ENCODE measurements at places on chromosomes 16 and 17. TPM values are rescaled to one million over a fixed set of nuclear protein-coding genes. Genes with fewer than 3 reads are reported as not detected.

Gene NUBP1
- total RNA-seq, result 34.3 TPM

Gene EVPL
- 0.16 TPM for total RNA-seq

Gene CES3
- total RNA-seq, result 10.9 TPM

Gene ASIC2
- not detected for total RNA-seq

Gene KCNJ16
- not detected for total RNA-seq

Gene DOC2B
- 0.34 TPM for total RNA-seq

Gene KRTAP9-4
- total RNA-seq, result not detected

Gene ZCCHC14
- 4.8 TPM for total RNA-seq
